NCI-H2171 (cell line): ENCODE measurements at places on chromosomes 6 and 20.

GRCh38 chr20:21105429-21106170, 558 bp downstream of the LINC00237 start:
- DNase-seq: no peak

- no peak for DNase-seq
Observed at GRCh38 chr20:3686867-3687321, 5.1 kb upstream of the ADAM33 start.

DNA sequence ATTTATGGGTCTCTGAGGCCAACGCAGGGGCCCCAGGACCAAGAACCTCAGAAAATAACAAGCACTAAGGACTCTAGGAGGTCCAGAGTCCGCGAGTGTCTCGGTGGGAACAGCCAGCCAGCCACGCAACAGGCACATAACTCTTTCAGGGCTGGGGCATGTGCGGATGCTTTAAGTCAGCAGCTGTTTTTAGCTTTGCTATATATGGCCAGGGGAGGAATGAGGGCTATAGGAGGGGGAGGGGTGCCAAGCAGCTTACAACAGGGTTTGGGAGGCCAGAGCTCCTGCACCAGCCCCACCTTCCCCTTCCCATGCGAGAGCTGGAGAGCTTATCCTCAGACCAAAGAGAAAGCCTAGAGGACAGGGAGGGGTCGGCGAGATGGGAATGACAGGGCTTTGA, 6.2 kb downstream of the JPH2 start:
- DNase-seq: no peak

GRCh38 chr6:63634630-63635029, 972 bp upstream of the PHF3 start:
- DNase-seq: no peak

- DNase-seq: no peak
Observed at GRCh38 chr6:1610497-1611321, 994 bp downstream of the FOXC1 start.

DNA sequence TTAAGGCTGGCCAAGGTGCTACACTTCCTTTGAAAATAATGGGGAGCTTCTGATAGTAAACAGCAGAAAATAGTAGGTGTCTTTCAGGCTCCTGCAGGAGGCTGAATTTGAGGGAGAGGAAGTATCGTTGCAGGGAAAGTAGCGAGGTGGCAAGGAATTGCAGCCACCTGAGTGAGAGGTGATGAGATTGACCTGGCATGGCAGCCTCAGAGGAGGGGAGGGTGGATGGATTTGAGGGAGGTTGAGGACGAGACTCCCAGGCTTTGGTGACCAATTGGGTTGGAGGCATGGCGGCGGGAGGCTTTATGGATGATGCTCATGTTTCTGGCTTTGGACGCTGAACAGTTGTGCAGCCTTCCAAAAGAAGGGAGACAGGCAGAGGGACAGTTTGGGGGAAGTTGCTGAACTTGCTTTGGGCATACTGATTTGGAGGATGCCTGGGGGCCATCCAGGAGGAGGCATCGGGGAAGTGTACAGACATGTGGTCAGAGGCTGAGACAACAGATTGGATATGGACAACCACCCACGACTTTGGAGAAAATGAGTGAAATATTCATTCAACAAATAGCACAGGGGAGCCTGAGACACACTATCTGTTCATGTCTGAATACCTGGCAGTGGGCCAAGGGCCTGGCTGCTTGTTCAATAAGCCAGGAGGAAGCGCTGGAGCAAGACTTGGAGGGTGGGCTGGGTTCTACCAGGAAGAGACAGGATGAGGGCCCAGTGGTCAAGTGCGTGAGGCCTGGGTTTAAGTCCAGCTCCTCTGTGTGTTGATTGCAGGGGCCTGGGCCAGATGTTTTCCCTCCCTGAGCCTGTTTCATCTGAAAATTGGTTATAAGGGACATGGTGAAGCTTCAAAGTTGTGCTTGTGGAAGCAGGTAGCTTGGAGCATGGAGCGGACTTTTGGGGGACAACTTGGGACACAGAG, 113.2 kb downstream of the CEBPB start:
- DNase-seq: peak; percentile 66

DNA sequence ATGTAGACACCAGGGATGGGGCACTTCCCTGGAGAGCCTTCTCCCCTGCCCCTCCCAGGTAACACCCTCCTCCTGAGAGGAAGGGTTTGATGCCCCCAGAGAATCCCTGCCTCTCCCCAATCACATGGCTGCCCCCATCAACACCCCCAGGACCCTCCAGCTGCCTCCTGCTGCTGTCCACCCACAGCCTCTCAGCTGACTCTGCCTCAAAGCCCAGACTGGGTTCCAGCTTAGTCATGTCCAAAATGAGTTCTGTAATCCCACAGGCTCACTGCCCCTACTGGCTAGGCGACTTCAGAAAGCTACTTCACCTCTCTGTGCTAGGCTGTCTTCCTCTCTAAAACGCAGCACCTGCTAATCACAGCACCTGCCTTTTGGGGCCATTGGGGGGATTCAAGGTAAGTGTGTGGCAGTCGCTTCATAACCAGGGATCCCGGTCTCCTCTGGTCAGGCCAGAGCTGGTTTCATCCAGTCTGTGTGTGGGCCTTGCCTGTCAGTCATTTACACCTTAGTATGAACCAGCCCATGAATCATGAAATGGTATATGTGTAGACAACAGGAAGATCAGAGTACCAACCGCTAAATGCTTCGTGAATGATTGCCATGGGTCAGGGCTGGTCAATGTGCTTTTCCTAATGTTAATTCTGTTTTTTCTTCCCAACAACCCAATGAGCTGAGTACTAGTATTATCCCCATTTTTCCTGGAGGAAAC, 40.4 kb downstream of the TFEB start:
- no peak for DNase-seq

DNA sequence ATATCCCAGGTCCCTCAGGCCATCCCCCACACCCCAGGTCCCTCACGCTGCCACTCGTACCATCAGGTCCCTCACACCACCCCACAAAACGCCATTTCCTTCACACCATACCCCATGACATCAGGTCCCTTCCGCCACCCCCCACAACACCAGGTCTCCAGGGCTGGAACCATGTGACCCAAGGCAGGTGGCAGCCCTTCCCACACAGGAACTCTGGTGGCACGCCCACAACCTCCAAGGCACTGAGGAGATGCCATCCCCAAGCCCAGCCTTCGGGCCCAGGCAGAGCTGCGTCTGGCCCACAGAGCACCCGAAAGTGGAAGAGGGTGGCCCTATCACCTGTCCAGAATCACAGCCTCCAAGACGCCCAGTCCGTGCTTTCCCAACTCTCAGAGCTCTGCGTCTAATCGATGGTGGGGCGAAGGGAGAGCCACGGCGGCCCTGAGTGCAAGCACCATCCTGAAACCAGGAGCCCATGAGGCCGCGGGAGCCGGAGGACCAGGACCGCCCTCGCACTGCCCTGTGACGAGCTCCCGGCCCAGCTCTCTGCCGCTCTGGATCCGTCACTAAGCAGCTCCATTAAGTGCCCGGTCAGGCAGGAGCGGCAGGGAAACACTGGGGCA, 12.7 kb downstream of the TAF4 start:
- DNase-seq: no peak

DNA sequence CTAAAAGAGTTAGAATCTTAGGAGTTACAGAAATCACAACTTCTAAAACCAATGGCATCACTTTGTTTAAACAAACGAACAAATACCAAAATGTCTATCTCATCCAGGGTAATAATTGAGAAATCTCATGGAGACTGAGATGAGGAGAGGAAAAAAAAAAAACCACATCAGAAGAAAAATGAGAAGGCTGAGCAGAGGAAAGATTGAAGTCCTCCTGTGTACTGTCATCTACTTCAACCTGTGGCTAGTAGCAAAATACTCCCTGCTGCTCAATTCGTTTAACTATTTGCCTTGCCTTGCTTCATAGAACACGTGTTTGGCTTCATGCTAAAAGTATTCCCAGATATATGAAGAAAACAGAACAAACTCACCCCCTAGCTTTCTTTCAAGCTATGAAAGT, 143.7 kb downstream of the PDE10A start:
- DNase-seq: no peak

DNA sequence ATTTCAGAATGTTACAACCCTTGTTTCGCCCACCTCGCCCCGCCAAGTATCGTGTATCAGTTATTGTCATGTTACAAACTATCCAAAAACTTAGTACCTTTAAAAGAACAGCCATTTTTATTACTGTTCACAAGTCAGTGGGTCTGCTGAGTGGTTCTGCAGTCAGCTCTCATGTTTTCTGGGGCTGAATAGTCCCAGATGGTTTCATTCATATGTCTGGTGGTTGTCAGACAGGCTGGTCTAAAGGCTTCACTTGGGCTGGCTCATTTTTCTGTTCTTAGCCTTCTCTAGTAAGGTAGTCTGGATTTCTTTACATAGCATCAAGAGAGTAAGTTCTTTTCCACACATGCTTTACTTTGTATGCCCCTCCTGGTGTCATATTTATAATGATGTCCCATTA, 8.6 kb downstream of the ZNF292 start:
- no peak for DNase-seq

DNA sequence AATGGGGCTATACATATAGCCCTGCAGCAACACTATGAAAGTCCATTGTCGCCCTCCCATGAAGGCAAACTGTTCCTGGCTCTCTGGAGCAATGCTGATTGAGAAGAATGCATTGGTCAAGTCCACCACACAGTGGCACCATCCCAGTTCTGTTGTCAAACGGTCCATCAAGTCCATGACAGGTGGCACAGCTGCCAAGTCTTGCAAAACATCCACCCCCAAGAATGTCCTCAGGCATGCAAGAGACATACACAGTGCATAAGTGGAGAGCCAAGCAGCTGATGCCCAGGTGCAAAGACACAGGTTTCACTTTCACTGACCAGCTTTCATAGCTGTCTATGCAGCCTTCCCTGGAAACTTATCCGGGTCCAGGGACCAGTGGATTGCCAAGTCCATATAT, 17.5 kb downstream of the ZNF391 start:
- no peak for DNase-seq

DNA sequence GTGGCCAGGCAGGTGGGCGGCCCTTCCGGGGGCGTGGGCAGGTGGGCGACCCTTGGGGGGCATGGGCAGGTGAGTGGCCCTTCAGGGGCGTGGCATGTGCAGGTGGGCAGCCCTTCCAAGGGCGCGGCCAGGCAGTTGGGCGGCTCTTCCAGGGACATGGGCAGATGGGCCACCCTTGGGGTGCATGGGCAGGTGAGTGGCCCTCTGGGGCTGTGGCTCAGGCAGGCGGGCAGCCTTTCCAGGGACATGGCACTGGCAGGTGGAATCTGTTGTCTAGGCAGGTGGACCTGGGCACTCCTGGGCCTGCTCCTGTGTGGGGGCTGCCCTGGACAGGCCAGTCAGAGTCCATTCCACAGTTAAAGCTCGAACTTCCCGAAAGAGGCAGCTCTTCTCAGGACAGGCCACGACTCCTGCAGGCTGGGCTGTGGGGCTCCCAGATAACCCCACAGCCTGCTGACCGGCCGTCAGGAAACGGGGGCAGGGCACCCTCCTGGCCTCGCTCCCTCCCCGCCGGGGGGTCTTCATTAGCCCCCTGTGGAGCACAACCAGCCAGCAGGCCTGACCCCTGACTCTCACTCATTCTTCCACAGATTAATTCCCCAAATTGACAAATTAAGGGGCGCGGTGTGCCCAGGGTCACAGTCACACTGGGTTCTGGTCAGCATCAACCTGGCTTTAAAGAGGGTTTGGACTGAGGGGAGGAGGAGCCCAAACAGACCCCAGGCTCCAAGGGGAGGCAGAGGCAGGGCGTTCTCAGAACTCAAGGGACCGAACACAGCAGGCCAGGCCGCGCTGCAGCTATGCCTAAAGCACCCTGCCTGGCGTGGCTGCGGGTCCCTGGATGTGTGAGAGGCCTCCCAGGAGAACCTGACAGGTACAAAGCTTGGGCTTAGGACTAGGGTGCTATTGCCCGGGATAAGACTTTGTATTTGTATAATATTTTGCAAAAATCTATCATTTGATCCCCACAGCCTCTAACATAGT, 130.0 kb downstream of the DLL1 start:
- DNase-seq: no peak

DNA sequence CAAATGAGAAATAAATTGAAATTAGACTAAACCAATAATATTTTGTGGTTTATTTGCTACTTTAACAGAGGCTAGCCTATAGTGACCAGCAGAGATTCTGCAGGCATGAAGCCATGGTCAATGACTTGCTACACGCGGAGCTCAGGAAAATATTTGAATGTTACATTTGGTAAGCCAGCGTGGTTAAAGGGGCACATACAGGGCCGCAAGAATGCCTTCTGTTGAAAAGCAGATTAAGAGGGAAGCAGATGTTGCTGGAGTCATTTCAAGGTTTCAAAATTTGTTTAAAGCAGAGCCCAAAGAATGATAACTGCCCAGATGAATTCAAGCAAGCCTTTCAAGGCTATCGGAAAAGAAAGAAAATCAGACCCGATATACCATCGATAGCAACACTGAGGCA, 294.3 kb upstream of the MAN1A1 start:
- DNase-seq: no peak

- no peak for DNase-seq
Observed at GRCh38 chr6:3418496-3419060, 38.3 kb downstream of the SLC22A23 start.

DNA sequence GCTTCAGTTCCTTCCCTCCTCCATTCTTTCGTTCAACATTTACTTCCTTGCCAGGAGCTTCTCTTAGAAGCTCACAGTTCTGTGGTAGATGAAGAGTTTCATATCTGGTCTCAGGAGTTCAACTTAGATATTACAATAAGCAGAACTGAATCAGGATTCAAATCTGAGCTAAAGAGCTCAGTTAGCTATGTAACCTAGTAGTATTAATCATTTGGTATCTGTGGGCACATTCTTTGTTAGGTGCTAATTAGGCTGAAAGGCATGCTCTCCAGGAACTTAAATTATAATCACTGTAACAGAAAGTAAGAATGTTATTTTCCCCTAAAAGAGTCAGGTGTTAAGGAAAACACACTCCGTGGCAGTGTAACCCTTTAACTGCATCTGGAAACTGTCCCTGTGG, 8.4 kb downstream of the ZNF76 start:
- no peak for DNase-seq

- no peak for DNase-seq
Observed at GRCh38 chr6:14023855-14024254, 93.7 kb upstream of the CD83 start.

GRCh38 chr6:11682561-11682975, 96.0 kb downstream of the ADTRP start:
- DNase-seq: no peak
